ENCODE measurements at places on chromosomes 6 and 20.

DNA sequence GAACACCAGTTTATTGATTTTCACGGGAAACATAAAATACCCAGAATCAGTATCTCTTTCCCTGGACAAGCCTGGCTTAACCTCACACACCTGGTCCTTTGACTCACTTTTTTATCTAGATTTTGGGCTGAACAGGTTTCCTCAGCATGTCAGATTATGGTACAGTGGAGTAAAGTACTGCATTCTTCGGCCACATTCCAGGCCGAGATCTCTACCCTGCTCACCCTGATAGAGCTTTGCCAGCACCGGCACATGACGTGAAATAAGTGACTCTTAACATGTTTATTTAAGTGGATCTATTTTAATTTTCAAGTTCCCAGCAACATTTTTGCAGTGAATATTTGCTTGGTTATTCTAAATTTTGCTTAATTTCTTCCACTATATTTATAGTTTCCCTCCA, 79.0 kb upstream of the POPDC3 start:
- no peak for DNase-seq

DNA sequence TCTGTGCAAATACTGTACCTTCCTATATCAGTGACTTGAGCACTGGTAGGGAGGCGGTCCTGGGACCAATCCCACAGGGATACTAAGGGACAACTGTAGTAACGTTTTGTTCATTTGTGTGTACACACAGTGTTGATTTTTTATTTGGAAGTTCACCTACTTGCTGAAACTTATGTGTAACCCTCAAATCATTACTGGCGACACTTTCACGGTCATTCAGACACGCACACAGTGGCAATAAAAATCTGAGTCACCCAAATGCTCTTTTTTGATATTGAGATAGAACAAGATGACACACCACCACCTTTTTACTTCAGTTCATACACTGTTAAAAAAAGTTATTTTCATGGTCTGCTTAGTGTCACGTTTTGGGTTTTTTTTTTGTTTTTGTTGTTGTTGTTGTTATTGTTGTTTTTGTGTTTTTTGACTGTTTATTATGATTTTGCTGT, 79.8 kb downstream of the QKI start:
- DNase-seq = no peak

DNA sequence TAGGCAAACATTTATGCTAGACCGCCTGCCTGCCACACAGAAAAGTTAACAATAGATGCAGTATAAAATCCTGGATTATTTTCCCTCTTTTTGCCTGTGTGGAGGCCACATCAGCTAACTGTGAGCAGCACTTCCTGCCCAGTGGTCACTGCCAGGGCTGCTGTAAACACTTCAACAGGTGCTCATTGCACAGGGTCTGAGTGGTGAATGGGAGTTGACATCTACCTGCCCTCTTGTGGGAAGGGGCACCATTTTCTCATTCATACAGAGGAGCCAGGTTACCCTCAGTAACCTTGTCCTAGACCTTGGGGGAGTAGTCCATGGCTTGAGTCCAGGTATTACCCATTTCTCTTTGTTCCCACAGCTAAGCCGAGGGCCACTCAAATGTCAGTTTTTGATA, 235.3 kb downstream of the TMEM242 start:
- DNase-seq = no peak

DNA sequence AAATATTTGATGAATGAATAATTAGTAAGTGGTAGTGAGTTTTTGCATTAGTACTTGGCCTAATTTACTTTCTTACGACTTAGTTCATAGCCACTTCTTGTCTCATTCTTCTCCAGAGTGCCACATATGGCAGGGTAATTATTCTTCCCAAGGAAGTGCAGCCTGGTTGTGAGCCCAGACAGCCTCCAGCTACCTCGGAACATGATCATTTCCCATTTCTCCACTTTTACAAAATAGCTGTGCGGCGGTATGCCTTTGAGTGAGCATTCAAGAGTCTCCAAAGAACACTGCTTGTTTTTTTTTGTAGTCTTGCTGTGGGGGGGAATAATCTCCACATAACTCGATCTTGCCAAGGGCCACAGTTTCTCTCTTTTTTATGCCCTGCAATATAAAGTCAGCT, 765.0 kb downstream of the HDGFL1 start:
- no peak for DNase-seq

Measured in amniotic stem cell (primary cell).